ENCODE measurements at places on chromosomes 5 and 9.

GRCh38 chr5:34806532-34806931 lies 32.4 kb upstream of the TTC23L start:
- DNase-seq, result no peak

- no peak for DNase-seq
These were observed 173.5 kb downstream of the SLC12A2 start for GRCh38 chr5:128257076-128257475.

DNA sequence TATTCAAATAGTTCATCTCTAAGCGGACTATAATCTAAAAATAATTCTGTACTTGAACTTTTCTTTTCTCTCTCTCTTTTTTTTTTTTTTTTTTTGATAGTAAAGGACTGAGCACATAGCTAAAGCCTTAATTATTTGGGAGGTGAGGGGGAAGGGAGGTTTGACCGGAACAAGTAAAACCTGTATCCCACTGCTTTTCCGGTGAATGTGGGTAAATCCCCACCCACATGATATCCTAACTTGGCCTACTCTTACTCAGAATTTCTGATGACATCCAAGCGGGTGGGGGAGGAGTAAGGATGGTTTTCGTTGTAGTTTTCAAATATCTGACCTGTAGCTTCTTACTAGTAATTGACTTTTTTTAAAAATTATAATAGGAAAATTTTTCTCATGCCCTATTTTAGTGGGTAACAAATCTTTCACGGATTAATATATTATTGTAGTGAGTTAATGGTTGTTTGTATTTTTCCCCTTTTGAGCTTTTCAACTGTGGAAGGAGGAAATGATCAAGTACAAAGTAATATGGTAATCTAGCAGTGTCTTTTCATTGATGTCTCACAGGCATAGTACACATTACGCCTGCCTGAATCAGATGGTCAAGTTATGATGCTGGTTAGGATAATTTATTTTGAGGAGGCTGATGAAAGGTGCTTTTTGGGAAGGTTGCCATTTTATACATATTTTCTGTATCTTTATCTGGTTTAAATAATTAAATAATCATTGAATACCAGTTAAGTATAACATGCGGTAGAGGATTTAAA lies 2.2 kb upstream of the ELL2 start:
- DNase-seq, result no peak

DNA sequence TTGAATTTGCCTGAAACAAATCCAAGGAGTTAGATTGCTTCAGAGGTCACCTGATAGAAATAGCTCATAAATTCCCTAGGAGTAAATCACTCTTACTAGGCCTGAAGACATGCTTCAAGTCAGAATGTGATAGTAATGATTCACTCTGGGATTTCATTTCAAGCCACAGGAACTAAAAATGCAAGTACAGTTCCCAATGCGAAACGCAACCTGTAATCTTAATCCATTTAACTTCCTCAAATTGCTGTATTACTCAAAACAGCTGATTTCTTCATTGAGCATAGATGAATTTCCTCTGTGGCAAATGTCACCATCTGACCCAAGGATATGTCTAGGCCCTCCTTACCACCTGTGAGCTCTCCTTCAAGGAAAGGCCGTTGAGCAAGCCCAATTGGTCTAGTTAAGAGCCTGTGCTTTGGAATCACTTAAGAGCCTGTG lies 32.1 kb upstream of the IL6ST start:
- no peak for DNase-seq

DNA sequence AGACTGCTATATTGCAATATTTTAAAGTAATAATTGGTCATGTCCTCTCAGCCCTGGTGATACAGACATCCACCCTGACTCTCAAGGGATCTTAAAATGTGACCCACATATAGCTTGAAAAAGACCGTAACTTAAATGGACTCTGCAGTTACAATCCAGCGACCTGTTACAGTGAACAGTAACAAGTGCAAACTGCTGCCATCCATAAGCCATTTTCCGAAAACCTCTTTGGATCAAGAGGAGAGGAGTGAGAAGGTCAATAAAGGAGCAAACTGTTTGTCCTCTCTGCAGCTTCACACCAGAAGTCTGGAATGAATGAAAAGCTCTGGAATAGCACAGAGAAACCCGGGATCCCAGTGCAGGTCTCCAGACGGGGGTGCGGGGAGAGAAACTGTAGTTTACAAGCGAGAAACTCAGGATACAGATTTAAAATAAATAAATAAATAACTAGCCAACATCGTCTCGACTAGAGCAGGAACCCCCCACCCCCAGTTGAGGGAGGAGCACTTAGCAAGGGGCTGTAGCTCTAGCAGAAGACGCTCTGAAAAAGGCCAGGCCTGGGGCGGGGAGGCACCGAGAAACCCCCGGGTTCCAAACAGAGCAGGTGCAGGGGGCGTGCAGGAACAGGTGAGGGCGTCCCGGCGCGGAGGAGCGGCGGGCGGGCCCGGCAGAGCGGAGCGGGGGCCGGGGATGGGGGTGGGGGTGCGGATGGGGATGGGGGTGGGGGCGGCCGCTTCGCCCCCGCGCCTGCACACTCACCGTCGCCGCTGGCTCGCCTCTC lies 572 bp downstream of the ZDHHC21 start:
- DNase-seq, result peak; percentile 52

- DNase-seq, result no peak
These were observed 10.8 kb downstream of the NSG2 start for GRCh38 chr5:174056064-174056847.

DNA sequence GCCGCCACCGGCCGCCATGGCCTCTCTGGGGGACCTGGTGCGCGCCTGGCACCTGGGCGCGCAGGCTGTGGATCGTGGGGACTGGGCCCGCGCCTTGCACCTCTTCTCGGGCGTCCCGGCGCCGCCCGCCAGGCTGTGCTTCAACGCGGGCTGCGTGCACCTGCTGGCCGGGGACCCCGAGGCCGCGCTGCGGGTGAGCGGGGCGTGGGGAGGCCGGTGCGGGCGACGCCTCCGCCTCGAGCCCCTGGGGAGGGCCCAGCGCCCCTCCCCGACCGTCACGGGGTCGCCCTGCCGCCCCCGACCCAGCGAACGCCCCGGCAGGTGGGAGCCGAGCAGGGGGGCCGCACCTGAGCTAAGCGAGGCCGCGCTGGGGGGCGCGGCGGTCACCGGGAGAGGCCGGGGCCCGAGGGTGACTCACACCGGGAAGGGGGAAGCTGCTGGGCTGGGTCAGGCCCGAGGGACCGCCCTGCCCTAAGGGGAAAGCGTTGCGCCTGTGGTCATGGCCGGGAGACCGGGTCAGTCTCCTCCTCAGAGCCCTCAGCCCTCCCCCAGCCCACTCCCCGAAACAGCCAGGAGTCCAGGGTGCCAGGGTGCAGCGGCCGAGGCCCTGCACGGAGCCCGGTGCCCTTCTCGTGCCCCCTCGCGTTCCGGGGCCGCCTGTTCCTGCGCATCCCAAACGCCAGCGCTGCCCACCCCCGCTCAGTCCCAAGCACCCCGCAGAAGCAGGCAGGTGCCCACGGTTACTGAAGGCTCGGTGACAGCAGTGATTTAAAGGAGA lies 510 bp downstream of the NOXA1 start:
- no peak for DNase-seq

DNA sequence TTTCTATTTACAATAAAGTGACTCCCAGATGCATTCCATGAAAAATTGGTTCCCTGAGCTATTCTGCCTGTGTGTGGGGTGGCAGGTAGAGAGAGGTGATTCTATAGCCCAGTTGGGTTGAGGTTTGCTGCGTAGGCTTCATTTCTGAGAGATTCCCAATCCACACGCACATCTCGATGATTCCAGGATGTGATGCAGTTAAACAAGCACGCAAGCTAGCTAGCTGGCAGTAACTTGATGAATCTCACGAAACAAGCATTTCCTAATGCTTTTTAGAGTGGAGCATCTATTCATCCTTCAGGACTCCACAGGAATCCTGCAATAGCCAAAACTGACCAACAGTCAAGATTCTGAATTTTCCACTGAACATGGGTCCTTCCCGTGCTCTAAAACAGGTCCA lies 43.8 kb upstream of the CER1 start:
- DNase-seq, result no peak

GRCh38 chr5:53261245-53261644 lies 151.7 kb upstream of the MOCS2 start:
- no peak for DNase-seq

DNA sequence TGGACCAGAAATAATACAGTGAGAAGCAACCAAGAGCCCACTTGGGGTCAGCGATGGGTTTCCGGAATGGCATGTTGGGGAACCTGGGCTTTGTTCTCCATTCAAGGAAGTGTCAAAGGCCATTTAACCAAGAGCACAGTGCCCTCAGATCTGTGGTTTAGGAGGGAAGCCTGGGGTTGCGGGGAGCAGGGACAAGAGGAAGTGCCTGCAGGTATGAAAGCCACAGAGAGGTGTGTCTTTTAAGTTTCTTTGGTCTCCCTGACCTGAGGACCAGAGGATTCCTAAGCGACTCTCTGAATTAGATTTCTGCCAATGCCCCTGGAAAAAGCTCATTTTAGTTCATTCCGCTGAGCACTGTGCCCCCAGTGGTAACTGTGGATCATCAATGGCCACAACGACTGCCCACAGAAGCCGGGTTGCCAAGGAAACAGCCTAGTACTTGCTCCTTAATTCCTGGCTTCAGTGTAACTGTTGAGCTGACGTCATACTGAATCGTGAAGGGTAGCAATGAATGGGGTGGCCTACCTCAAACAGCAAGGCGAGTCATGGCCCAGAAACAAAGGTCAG lies 107.3 kb upstream of the SPIN1 start:
- no peak for DNase-seq

DNA sequence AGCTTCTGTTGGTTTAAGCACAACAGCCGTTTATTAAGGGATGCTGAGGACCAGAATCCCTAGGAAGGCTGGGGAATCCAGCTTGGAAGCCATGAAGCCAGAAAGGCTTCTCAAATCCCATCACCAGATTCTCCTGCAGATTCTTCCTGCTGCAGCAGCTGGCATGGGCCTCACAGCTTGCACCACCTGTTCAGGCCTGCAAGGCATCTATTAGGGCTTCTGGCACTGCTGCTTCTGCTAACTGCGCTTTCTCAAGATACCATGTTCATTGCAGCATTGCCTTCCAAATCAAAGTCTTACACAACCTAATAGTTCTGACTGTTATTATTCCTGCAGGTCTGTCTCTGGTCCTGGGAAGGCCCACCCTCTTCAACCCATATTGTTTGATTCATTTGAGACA lies 51.2 kb upstream of the ZNF366 start:
- DNase-seq, result no peak

DNA sequence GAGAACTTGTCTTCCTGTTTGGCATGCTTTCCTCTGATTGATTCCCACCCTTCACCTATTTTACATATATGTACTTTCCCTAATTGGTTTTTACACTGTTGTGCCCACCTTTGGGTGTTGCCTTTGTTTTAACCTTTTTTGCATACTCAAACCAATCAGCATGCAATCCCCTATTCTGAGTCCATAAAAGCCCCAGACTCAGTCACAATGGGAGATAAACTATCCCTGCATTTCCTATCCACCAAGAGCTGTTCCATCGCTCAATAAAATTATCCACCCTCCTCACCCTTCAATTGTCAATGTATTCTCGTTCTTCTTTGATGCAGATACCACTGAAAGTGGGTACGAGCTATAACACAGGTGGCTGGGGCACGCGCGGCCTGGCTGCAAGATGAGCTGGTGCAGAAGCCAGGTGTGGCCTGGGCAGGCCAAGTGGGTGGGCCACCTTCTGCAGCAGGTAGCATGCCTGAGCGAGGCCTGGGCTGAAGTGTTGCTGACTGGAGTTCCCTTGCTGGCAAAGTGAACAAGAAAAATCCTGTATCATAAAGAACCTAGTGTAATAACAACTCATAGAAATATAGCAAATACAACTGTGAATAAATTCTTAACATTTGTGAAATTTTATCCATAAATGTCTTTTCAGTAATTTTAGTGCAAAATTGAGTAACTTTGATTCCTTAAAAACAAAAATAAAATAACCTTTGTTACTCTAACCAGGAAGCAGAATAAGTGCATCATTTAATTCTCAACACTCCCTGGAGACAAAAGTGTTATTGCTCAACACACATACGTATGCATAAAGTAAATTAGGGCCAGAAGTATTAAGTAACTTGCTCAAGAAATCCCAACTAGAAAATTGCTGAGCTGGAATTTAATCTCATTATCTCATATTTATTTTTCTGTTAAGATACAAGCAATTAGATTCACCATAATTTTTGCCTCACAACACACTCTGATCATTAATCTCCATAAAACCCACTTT lies 685.3 kb upstream of the EDIL3 start:
- no peak for DNase-seq

DNA sequence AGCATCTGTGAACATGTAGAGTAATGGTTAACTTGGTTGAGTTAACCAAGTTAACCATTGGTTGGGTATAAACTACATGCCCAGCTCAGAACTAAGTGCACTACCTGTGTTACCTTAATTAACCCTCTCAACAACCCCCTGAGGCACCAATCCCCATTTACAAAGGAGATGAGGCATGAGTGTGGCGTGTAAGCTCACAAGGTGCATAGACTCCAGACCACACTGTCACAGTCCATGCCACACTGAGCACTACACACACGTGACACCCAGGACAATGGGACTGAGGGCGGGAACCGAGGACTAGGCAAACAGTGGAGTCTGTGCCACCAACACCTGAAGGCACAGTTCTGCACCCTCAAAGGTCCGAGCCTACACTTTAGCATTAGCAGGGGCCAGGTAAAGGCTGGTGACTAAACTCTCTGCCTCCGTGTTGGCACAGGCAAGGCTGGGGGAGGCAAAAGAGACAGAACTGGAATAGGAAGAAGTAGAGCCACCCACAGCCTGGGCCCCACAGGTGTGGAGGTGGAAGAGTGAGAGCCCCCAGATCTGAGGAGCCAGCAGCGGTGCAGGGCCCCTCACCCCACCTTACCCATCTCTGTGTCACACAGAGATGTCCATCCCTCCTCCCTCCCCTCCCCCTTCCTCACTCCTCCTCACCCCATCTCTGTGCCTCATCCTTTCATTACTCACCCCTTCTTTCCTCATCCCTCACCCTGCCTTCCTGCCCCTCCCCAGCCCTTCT lies 2.2 kb upstream of the DNAJB5 start:
- peak; percentile 87 for DNase-seq
